ENCODE measurements at places on chromosomes 16 and 17.
A peak's percentile ranks its signal among the peaks of the same experiment; 100 is the strongest.

DNA sequence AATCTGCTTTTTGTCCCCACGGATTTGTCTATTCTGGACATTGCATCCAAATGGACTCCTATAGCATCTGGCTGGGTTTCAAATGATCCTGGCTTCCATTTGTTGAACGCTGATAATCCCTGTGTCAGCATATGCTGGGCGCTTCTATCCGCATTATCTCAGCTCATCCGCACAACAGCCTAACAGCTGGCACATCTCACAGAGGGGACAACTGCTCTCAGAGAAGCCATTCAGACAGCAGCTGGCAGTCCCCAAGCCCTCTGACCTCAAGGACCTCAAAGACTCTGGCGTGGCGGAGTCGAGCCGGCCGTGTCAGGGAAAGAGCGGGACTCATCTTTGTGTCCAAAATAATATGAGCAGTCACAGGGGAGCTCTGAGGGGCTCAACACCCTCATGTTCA is 82.3 kb downstream of the NT5M start:
- no peaks in the 10 kb centered on the region for H3K36me3 ChIP-seq
- DNase-seq: no peak
- H3K27me3 ChIP-seq: peaks cover 14% of the 10 kb centered on the region
- H3K27ac ChIP-seq: no peak overlapping the region
- H3K4me3 ChIP-seq: no peak overlapping the region
- no peaks in the 10 kb centered on the region for H3K4me1 ChIP-seq

DNA sequence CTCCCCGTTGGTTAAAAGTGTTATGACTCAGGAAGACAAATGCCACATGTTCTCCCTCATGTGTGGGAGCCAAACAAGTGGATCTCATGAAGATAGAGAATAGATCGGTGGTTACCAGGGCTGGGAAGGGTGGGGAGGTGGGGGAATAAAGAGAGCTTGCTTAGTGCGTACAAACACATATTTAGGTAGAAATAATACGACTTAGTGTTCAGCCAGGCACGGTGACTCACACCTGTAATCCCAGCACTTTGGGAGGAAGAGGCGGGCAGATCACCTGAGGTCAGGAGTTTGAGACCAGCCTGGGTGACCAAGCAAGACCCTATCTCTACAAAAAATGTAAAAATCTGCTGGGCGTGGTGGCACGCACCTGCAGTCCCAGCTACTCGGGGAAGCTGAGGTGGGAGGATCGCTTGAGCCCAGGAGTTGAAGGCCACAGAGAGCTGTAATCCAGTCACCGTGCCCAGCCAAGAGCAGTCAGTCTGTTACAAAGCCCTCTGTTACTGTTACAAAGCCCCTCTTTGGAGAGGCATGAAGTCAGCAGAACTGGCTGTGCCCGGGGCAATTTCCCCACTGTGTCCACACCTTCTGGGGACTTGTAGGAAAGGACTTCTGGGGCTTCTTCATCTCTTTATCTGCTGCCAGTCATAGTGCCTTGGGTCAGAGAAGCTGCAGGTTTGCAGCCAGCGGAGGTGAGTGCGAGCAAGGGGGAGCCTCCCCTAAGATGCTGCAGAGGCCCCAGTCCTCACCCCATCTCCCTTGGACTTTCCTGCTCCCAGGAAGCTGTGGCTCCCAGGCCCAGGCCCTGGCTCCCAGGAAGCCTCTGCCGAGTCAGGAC is 4.3 kb upstream of the ALDH3A1 start:
- peaks cover 4% of the 10 kb centered on the region for H3K4me1 ChIP-seq
- H3K36me3 ChIP-seq: no peaks in the 10 kb centered on the region
- no peak overlapping the region for H3K27ac ChIP-seq
- H3K4me3 ChIP-seq: no peak overlapping the region
- no peak for DNase-seq
- H3K27me3 ChIP-seq: peaks cover 33% of the 10 kb centered on the region

- H3K27me3 ChIP-seq: peaks cover 64% of the 10 kb centered on the region
- peak; percentile 20 for DNase-seq
- H3K27ac ChIP-seq: no peak overlapping the region
Observed at GRCh38 chr17:56597495-56597990, 4.0 kb downstream of the NOG start.

DNA sequence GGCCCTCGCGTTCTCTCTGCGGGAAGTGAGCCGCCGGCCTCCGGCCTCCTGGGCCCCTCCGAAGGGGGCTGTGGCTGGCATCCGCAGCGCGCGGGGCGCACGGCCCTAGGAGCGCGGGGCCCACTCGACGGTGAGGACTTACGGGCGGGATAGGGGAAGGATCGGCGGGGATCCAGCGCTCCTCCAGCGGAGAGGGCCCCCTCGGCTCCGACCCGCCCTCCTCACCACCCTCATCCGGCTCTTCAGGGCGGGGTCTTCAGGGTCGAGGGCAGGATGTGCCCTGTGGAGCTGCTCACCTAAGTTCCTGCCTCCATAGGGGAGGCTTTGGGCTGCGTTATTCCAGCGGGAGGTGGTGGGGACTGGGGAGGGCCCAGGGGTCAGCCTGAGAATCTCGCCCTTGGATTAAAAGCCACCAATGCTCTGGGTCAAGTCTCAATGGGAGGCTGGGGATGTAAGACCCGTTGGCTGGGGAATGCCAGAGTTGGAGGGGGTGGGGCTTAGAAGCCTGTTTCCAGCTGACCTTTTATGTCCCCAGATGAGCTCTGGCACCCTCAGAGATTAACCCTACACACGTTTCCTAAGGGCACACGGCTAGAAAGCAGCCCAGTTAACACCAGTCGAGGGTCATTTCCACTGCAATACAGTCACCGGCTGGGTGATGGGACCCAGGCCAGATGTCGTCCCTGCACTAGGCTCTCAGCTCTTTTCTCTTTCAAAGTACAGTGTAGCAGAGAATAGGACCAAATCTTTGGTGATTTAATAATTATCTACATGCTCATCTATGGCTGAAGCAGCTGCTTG is 13.4 kb downstream of the TBX2 start:
- peak overlapping the region; percentile 72 for H3K4me3 ChIP-seq
- H3K27ac ChIP-seq: peak overlapping the region; percentile 76
- DNase-seq: no peak
- H3K4me1 ChIP-seq: peaks cover 2% of the 10 kb centered on the region
- H3K27me3 ChIP-seq: peaks cover 49% of the 10 kb centered on the region

GRCh38 chr16:70611224-70611598 is 35.1 kb upstream of the IL34 start:
- no peaks in the 10 kb centered on the region for H3K36me3 ChIP-seq
- no peak for DNase-seq
- no peak overlapping the region for H3K4me3 ChIP-seq

- H3K4me1 ChIP-seq: peaks cover 6% of the 10 kb centered on the region
- H3K36me3 ChIP-seq: no peaks in the 10 kb centered on the region
- no peak for DNase-seq
- H3K4me3 ChIP-seq: no peak overlapping the region
- H3K27ac ChIP-seq: no peak overlapping the region
Observed at GRCh38 chr16:17804857-17805256, 334.1 kb upstream of the XYLT1 start.

- no peak for DNase-seq
- no peak overlapping the region for H3K4me3 ChIP-seq
- no peaks in the 10 kb centered on the region for H3K4me1 ChIP-seq
- H3K27me3 ChIP-seq: no peaks in the 10 kb centered on the region
- no peaks in the 10 kb centered on the region for H3K36me3 ChIP-seq
Observed at GRCh38 chr16:17635183-17635582, 164.4 kb upstream of the XYLT1 start.

All from progenitor cell of endocrine pancreas (in vitro differentiated cells).